CD4-positive, alpha-beta T cell treated with Interleukin-6 for 4 hours (primary cell): ENCODE measurements at places on chromosomes 4 and X.

GRCh38 chr4:128606173-128606572, 203.3 kb upstream of the JADE1 start:
- DNase-seq = no peak

- peak; percentile 54 for DNase-seq
Observed at GRCh38 chr4:791898-792625, 33.9 kb downstream of the CPLX1 start.

GRCh38 chr4:71229477-71230270, 109.1 kb upstream of the SLC4A4 start:
- no peak for DNase-seq

DNA sequence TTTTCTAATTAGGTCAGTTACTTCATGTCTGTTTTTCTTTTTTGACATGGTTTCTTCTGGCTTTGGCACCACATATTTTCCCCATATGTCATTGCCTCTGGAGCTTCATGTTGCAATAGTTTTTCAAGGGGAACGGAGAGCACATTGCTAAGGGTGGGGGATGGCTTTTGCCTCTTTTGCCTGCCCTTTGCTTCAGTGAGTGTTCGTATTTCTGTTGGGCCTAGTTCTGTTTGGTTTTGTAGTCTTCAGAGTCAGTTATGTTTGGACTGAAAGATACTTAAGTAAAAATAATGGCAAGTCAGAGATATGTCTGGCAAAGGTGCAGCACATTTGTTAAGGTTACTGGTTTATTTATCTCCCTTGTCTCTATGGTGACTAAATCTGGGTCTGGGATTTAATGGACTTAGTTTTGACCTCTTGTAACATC, 29.1 kb downstream of the FHL1 start:
- DNase-seq = no peak

DNA sequence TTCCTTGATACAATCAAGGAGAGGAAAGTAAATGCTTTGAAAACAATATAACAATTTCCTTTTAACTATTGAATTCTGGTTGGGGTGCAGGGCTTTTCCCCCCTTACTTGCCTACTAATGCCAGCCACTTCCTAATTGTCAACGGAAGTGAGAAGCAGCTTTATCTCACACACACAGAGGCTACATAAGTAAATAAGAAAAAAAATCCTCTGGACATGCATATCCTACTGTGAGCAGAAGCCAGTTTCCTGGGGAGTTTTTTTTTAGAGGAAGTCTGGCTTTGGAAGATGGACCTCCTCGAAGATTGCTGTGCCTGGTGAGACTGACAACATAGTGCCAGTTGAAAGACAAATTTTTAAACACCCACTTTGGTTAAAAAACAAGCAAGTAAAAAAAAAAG, 180.6 kb downstream of the OPHN1 start:
- no peak for DNase-seq

DNA sequence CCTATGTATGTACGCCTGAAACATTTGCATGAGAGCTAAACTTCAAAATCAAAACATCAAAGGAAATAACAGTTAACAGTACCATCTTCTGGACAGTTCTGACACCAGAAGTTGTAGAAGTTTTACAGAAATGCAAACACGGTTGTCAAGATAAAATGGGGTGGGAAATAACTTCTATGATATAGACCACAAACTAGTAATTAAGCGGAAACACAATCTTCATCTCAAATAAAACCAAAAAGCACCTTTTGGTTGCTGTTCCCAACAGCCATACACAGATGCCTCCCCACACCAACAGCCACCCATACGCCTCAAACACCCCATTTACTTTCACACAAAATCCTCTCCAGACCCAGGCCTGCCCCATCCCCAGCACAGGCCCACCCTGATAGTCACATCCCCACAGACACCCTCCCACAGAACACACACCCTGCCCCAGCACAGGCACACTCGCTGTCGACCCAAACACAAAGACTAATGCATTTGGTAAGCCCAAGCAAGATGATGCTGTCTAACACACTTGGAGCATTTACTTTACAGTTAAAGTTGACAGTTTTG, 64.3 kb downstream of the TAPT1 start:
- no peak for DNase-seq

- no peak for DNase-seq
Observed at GRCh38 chr4:16067515-16067914, 16.3 kb downstream of the PROM1 start.

DNA sequence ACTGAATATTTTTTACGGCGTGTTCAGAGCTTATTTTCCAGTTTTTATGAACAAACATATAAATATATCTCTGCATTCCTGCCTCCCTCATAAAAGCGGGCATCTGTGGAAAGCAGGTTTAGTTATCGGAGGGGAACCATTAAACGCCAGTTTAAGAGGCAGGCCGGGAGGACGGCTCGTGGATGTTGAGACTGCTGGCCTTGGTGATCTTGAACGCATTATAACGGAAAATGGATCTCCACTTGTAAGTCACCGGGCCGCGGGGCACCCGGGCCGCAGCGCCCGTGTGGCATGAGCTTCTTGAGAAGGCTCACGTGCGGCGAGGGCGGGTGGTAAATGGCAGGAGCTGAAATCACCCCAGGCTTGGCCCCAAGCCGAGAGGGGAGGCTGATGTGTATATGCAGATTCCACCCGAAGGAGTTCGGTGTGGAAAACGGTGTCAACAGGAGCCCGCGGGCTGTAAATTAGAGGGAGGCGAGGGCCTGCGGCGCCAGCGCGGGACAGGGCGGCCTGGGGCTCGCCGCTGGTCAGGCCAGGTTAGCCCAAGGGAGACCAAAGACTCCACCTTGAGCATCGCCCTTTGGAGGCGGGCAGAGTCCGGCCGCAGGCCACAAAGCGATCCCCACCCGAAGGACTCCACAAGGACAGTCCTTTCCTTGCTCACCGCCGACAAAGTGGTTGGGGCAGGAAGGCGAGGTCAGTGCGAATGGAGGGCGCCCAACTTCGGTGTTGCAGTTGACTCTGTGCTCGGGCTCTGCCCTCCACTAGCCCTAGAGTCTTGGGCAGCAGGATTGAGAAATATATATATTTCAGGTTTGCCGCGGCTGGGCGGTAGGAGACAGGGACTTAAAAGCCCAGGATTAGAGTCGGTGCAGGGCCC, 1.3 kb upstream of the HAND2 start:
- DNase-seq = no peak

DNA sequence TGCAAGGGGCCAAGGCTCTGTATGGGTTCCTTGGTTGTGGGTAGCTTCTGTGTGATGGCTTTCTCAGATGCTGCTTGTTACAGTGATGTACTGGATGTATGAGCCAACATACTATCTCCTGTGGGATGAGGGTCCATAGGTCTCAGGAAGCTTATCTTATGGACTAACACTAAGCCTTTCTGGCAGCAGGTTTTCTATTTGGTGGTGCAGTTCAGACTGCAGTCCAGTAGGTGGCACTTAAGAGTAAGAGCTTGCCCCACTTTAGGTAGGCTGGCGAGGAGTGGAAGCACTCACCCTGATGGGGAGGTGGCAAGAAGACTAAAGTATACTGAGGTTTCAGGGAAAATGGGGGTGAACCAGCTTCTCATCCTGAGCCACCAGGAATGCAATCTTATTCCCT, 306.7 kb upstream of the MAOA start:
- peak; percentile 45 for DNase-seq

DNA sequence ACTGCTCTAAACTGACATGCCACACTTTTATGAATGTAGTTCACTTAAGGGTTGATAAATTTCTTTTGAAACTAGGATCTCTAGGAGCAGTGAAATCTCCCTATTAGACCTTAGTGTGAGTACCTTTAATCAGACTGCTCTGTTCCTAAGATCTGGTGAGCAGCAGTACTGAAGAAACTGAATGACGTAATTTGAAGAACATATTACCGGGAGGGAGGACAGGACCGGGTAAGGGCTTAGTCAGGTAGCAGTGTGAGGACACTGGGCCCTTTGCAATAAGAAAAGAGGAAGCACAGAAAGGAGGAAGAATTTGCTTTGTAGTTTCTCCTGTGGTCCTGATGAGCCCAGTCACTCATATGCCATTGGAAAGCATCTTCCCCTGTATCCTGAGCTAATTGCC, 255.2 kb downstream of the THOC2 start:
- no peak for DNase-seq

DNA sequence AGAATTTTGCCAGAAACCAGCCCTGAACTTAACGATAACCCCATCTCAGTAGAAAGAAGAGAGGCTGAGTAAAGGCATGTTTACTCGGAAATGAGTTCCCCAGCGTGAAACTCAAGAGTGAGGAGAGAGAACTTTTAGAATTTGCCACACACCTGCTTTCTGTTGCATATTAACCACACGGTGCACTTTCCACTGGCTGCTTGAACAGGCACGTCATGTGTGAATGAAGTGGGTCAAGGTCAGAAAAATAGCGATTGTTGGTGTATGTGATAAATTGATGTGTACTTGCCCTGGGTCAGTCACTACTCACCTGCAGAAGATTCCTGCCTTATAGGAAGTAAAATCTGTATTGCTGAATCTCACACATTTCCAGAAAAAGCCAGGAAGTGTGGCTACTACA, 395.7 kb downstream of the TRIML1 start:
- DNase-seq = no peak

DNA sequence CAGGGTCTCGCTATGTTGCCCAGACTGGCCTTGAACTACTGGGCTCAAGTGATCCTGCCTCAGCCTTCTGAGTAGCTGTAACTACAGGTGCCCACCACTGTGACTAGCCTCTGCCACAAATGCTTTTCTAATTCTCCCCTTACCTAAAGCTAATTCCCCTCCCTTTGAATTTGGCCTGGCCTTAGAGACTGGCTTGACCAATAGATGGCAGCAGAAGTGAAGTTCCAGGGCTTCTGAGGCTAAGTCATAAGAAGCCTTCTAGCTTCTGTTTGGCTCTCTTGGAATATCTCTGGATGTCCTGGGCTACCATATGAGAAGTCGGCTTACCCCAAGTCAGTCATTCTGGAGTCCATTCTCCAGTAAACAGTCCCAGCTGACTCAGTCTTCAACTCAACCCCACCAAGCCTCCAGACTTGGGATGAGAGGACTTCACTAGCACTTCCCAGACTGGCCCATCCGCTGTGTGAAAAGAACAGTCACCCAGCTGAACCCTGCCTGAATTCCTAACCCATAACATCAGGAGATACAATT, 61.0 kb downstream of the HPRT1 start:
- DNase-seq = no peak

DNA sequence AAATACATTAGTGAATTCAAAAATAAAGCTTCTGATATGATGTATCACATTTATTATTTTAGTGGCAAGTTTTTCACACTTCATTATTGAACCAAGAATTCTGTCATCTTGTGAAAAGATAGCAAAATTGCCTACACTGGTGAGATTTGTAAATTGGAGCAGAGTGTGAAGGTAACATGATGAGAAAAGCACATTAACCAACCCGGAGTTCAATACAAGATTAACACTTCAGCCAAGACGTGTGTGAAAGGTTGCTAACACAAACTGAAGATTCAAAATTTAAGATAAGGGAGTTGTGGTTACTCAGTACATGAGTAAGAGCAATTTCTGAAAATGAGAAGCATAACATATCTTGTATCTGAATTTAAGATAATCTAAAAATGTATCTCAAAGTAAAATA, 346.7 kb downstream of the PDHA2 start:
- DNase-seq = no peak

DNA sequence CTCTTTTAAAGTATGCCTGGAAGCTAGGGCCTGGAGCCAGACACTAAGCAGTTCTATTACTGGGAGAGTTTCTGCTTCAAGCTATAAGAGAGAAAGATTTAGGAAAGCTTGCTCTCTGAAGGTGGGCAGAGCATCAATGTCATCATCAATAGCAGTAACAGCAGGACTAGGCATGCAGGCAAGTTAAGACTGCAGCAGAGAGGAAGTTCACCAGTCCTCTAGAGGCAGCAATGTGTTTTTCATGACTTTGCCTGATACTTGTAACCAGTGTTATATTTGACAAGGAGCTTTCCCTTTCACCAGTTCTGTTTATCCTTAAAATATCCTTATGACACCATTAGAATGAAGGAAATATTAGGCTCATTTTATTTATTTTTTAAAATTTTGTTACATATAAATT, 237.9 kb downstream of the KCTD8 start:
- no peak for DNase-seq

GRCh38 chrX:153948002-153948466, 3.6 kb upstream of the RENBP start:
- no peak for DNase-seq

DNA sequence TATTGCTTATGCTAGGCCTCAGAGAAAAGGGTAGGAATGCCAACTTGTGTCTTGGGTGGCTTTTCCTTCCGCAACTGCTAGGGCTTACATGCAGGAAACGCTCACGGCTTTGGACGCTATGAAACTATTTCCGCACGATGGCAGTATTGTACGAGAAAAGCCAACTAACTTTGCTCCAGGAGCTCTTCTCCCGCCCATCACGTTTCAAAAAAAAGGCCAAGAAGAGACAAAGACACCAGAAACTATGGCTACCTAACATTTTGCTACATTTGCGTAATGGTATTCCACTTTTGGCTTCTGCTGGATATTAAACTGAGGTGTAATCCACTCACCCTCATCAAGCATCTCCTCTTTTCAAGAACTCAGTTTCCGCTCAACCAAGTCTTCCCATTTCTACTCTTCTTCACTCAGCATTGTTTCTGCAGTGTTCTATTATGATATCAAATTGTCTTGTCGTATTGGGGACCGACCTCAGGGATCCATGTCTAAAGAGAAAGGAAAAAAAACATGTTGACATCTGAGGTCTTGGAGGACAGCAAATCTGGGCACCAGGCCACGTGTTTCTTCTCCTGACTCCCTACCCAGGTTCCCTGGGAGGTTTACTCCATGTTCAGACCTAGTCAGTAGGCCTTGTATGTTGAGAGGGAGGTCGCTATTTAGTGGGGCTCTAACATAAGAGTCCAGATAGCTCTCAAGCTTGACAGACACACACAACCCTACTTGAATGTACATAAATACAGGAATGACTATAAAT, 239.4 kb upstream of the STK26 start:
- peak; percentile 82 for DNase-seq

GRCh38 chr4:17761062-17761461, 20.4 kb downstream of the FAM184B start:
- no peak for DNase-seq

- DNase-seq = no peak
Observed at GRCh38 chr4:7338876-7339623, 95.7 kb downstream of the PSAPL1 start.

DNA sequence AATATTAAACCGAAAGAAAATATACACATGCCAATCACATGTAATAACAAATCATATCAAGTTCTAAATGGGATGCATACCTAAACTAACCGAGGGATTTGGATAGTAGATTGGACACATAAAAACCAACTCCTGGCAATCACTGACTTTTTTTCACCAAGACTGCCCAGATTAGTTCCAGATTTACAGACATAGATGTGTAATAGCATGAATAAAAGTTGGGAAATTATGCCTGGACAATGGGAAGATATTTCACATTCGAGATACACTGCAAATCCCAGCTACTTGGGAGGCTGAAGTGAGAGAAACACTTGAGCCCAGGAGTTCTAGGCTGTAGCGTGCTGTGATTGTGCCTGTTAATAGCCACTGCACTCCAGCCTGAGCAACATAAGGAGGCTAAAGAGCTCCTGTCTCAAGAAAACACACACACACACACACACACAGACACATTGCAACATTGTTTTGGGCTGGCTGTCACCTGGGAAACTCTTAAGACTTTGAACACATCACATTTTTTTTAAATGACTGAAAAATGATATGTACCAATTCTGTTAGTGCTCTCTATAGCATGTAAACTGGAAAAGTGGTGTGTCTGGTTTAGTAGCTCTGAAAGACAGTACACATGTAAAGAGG, 5.7 kb downstream of the RAB40A start:
- no peak for DNase-seq

GRCh38 chrX:68292471-68292870, 140.8 kb downstream of the OPHN1 start:
- no peak for DNase-seq
